ENCODE measurements at places on chromosomes 1 and 21. TPM values are rescaled to one million over a fixed set of nuclear protein-coding genes. Genes with fewer than 3 reads are reported as not detected.

DNA sequence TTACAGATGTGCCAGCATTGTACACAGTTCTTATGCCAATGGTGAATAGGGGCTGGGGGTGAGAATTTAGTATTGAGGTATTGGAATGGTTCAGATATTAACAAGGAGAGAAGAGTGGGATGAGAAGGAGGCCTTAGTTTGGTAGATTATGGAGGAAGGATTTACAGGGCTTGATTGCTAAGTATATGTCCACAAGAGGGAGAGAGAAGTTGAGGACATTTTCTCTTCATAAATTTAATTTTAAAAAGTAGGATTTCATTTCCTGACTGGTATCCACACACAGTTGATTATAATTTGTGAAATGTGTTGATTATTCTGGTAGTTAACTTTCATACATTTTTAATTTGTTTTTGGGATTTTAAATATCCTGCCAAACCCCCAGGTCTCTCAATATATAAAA, 213.0 kb downstream of the ADGRL2 start:
- no peaks in the 10 kb centered on the region for H3K27me3 ChIP-seq
- H3K4me3 ChIP-seq = no peak overlapping the region
- no peak overlapping the region for H3K27ac ChIP-seq

DNA sequence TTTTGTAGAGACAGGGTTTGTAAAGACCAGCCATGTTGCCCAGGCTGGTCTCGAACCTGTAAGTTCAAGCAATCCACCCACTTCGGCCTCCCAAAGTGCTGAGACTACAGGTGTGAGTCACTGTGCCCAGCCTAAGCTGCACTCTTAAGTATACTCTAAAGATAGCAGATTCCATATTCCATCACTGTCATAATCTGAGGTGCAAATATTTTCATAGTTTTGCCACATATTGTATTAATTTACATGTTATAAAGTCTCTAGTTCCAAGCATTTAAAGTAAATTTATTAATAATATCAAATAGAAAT, 121.3 kb downstream of the HFM1 start:
- no peaks in the 10 kb centered on the region for H3K4me1 ChIP-seq
- no peak overlapping the region for H3K4me3 ChIP-seq
- H3K27me3 ChIP-seq = peaks cover 27% of the 10 kb centered on the region
- no peak for DNase-seq
- no peak overlapping the region for H3K27ac ChIP-seq
- H3K36me3 ChIP-seq = no peaks in the 10 kb centered on the region

DNA sequence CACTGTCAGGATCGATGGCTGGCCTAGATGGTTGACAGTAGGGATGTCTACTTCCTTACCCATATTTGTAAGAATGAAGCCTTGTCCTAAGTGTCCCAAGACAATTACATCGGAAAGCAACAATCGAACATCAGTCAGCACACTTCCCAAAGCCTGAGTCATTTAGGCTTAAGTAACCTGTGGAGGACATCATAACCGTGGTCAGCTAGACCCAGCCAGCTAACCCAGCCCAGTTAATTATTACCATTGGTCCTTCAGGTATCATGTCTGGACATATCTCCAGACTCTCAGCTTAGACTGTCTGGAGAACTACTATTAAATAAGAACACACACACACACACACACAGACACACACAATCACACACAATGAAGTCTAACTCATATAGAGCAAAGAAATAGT, 264.7 kb downstream of the TRABD2B start:
- no peaks in the 10 kb centered on the region for H3K36me3 ChIP-seq
- no peak overlapping the region for H3K27ac ChIP-seq
- no peaks in the 10 kb centered on the region for H3K4me1 ChIP-seq
- no peak overlapping the region for H3K4me3 ChIP-seq

DNA sequence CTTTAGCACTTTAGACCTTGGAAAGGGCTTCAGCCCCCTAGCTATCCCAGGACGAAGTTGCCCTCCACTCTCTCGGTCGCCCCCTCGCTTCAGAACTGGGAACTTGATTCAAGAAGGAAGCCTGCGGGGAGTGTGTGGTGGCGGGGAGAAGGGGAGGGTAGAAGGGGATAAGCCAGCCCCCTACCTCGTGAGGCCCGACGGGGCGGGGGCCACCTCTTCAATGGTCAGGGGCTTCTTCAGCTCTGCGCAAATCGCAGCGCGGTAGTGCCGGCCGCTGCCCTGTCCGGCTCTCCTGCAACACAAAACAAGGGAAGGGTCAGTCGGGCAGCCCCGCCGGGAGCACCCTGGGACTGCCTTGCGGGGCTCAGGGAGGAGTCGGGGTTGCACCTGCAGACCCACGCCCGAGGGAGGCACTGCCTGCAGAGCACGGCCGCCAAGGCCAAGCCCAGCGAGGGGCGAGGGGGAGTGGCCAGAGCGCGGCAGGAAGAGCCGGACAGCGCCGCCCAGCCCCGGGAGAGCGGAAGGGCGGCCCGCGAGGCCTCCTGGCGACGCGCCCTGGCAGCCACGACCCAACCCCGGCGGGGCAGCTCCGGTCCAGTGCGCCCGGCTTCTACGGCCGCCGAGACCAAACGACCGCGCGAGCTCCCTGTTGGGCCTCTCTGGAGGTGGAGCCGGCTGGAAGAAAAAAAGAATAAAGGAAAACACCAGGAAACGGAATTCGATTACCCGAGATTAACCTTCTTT, 56.2 kb upstream of the RASAL2 start:
- no peaks in the 10 kb centered on the region for H3K4me1 ChIP-seq
- H3K27me3 ChIP-seq = no peaks in the 10 kb centered on the region
- no peak for DNase-seq
- H3K4me3 ChIP-seq = no peak overlapping the region
- H3K36me3 ChIP-seq = no peaks in the 10 kb centered on the region

DNA sequence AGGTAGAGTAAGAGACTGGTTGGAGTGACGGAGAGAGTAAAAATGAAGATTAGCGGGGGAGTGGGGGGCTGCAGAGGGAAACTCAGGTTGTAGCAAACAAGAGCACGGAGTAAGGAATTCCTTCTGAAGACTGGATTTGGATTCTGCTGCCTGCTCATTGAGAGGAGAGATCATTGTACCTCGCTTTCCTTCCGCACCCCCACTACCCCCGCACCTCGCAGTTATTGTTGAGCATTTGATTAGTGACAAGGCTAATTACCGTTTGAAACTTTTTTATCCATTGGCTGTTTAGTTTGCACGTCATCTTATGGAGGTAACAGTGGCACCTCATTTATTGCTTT, 463 bp downstream of the PRPF3 start:
- peak overlapping the region; percentile 96 for H3K27ac ChIP-seq
- DNase-seq = no peak
- peaks cover 13% of the 10 kb centered on the region for H3K4me1 ChIP-seq

- H3K27ac ChIP-seq = no peak overlapping the region
- no peak for DNase-seq
Measured at GRCh38 chr1:93186667-93187066, 6.1 kb downstream of the CCDC18 start.

- H3K27ac ChIP-seq = no peak overlapping the region
- H3K4me1 ChIP-seq = peaks cover 26% of the 10 kb centered on the region
Measured at GRCh38 chr21:45592208-45592619, 50.0 kb upstream of the SLC19A1 start.

DNA sequence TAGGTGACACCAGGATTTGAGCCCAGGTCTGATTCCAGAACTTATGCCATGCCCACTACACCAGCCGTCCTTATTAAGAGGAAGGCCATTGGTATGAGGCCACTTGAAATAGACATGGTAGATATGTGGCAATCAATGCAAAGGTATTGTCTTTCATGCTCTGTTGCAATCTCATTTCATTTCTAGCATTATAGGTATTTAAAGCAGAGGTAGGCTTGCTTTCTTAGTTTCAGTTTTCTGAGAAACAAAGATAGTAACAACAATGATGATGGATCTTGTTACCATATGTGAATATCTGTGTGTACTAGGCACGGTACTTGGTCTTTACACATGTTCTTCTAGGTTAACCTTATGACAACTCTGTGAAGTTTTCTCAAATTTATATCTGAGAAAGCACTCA, 113.1 kb downstream of the FGGY start:
- H3K27me3 ChIP-seq = no peaks in the 10 kb centered on the region
- no peaks in the 10 kb centered on the region for H3K36me3 ChIP-seq
- no peaks in the 10 kb centered on the region for H3K4me1 ChIP-seq
- H3K27ac ChIP-seq = no peak overlapping the region

DNA sequence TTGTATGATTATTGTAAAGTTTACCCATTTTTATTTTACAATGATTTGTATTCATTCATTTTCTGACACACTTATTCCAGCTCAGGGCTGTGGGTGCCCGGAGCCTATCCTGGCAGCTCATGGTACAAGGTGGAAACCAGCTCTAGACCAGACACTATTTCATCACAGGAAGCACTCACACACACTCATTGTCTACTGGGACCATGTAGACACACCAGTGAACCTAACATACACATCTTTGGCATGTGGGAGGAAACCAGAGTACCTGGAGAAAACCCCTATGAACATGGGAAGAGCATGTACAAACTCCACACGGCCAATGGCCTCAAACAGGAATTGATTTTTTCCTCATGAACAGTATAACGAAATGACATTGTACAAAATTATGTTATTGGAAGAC, 2.4 kb downstream of the DTL start:
- H3K36me3 ChIP-seq = peaks cover under 1% of the 10 kb centered on the region
- peak overlapping the region; percentile 31 for H3K4me3 ChIP-seq
- H3K27me3 ChIP-seq = no peaks in the 10 kb centered on the region
- DNase-seq = no peak

- no peak for DNase-seq
- H3K27ac ChIP-seq = no peak overlapping the region
- H3K4me1 ChIP-seq = no peaks in the 10 kb centered on the region
- no peak overlapping the region for H3K4me3 ChIP-seq
- peaks cover 10% of the 10 kb centered on the region for H3K27me3 ChIP-seq
- no peaks in the 10 kb centered on the region for H3K36me3 ChIP-seq
Measured at GRCh38 chr1:81808760-81809159, 8.0 kb downstream of the ADGRL2 start.

- no peaks in the 10 kb centered on the region for H3K27me3 ChIP-seq
- DNase-seq = no peak
- H3K36me3 ChIP-seq = no peaks in the 10 kb centered on the region
- H3K4me3 ChIP-seq = peak overlapping the region; percentile 97
Measured at GRCh38 chr1:45499415-45499769, 481 bp downstream of the CCDC163 start.

DNA sequence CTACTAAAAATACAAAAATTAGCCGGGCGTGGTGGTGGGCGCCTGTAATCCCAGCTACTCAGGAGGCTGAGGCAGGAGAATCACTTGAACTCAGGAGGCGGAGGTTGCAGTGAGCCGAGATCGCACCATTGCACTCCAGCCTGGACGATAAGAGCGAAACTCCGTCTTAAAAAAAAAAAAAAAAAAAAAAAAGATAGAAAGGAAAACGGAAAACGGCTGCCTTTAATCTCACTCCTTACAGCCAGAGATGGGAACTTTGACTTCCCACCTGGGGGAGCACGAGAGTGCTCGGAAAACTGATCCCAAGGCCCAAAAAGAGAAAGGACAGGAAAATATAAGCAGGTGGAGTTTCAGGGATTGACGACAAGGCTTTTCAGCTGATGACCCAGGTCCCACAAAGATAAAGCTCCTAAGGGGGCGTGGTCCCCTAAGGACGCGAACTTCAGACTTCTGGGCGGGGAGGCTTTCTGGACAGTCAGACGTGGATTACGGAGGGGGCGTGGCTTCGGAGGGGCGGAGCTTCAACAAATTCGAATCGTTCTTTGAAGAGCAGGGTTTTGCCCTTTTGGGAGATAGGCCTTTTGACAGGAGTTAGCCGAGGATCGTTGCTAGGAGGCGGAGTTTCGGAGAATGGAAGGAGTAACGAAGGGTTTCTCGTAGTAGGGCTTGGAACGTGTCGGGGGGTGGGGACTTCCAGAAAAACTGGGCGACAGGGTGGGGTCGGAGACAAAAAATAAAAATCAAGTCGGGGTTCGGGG, 958 bp upstream of the CKS1B start:
- H3K27ac ChIP-seq = no peak overlapping the region
- H3K4me3 ChIP-seq = no peak overlapping the region
- H3K27me3 ChIP-seq = no peaks in the 10 kb centered on the region
- DNase-seq = peak; percentile 82
- peaks cover 6% of the 10 kb centered on the region for H3K36me3 ChIP-seq

- H3K27me3 ChIP-seq = peaks cover 14% of the 10 kb centered on the region
- H3K27ac ChIP-seq = no peak overlapping the region
- no peak for DNase-seq
- peaks cover 6% of the 10 kb centered on the region for H3K4me1 ChIP-seq
- H3K4me3 ChIP-seq = no peak overlapping the region
- H3K36me3 ChIP-seq = no peaks in the 10 kb centered on the region
Measured at GRCh38 chr1:230306169-230306568, 120.0 kb downstream of the PGBD5 start.

DNA sequence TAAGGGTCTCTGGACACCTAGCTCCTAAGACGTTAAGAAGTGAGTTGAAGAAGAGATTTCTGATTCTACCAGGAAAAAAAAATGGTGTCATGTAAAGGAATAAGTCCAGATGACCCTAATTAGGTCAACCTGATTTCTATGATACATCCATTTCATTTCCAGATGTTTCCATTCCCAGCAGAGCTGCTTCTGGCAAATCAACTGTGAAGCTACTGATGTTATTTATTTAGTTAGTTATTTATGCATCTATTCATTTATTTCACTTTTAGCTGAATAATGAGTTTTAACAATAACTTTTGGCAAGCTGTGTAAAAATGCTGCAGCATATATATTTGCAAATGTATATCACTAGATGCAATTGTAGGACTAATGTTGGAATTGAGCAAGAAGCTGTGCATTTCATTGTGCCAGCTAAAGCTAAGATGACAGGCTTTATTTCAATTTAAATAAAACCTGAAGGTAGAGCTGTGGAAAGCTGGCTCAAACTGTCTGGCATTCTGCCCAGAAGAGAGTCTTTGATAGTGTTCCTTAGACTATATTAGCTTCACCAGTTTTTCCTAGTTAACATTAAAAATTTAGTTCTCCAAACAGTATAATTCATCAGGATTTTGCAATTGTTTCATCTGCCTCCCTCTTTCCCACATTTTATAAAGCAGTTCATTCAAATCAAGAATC, 1164.4 kb upstream of the ADGRL4 start:
- H3K27ac ChIP-seq = no peak overlapping the region
- no peaks in the 10 kb centered on the region for H3K36me3 ChIP-seq
- no peak for DNase-seq
- no peak overlapping the region for H3K4me3 ChIP-seq
- H3K27me3 ChIP-seq = no peaks in the 10 kb centered on the region
- no peaks in the 10 kb centered on the region for H3K4me1 ChIP-seq

DNA sequence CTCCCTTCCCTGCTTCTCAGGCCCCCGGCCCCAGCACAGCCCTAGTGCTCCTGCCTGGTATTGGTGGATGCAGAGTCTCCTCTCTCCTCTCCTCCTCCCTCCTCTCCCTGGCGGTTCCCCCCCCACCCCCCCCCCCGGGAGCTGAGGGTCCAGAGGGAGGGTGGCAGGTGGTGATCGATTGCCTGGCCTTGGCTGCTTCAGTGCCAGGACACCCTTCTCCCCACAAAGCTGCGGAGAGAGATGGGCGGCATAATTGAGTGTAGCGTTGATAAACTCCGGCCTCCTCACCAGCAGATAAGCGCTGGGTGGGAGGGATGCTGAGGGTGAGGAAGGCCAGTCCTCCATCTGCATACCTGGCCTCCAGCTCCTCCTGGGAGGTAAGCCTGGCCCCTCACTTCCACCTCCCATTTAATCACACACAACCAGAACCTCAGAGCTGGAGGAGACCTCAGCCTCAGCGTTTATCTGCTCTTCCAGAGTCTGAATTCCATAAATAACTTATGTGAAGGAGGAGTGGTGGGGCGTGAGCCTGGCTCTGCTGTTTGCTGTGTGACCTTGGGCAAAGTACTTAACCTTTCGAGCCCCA, 60.8 kb downstream of the LRRN2 start:
- H3K36me3 ChIP-seq = peaks cover 3% of the 10 kb centered on the region
- no peak overlapping the region for H3K4me3 ChIP-seq
- H3K27ac ChIP-seq = no peak overlapping the region
- peaks cover 4% of the 10 kb centered on the region for H3K4me1 ChIP-seq
- peaks cover 17% of the 10 kb centered on the region for H3K27me3 ChIP-seq

Gene PTGER3
- total RNA-seq = 0.86 TPM

Gene SHE
- not detected for total RNA-seq

Gene ZBTB21
- 110 TPM for total RNA-seq

Gene CCDC181
- total RNA-seq = not detected

Gene LAMC2
- not detected for total RNA-seq

All from T-helper 17 cell (primary cell).